ENCODE measurements at places on chromosomes 6 and 20.

GRCh38 chr20:5065879-5066383 lies 53.8 kb downstream of the PCNA start:
- peak; percentile 74 for DNase-seq

DNA sequence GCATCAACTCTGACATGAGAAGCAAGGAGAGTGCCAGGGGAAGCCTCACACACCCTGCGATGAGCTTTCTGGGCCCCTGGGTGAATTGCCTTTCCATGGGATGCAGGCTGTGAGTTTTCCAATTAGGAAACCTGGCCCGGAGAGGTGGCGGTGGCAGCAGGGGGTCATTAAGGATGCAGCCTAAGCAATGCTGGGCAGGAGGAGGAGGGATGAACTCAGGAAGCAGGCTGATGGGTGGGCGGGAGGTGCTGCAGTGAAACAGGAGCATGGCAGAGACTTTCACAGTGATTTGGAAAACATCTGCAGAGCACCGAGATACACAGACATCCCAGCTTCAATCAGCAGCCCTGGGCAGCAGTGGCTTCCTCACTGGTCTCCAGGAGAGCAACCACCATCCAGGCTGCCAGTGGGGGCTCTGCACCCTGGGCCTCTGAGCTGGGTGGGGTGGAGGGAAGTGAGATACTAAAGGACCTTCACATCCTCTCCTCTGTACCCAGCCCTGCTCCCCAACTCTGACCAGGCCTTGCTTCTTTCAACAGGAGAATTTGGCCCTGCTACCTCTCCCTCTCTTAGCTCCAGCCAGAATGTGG lies 44.9 kb downstream of the LRFN2 start:
- no peak for DNase-seq

GRCh38 chr6:157272866-157273755 lies 50.2 kb downstream of the TMEM242 start:
- no peak for DNase-seq

GRCh38 chr6:143596866-143597265 lies 80.9 kb upstream of the PHACTR2 start:
- DNase-seq, result no peak

- DNase-seq, result peak; percentile 52
Observed at GRCh38 chr6:31197559-31198305, 27.2 kb upstream of the POU5F1 start.

- no peak for DNase-seq
Observed at GRCh38 chr6:82030761-82031503, 216.6 kb downstream of the IBTK start.
